ENCODE measurements at places on chromosomes 3 and 15.

DNA sequence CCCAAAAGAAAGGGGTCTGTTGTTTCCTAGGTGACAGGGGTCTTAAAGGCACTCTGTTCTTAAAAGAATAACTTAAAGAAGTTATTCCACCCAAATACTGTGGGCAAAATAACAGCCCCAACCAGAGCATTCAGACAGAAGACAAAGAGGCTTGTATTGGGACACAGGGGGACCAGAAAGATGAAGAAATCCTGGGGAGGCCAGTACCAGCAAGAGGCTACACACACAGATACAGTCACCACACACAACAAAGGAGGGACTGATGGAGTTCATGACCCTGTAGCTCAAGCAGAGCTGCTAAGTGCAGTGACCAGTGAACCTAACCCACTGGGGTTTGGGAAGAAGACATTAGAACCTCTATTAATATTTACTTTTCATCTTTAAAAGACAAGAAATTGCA lies 59.0 kb downstream of the MTHFS start:
- DNase-seq: no peak

GRCh38 chr3:60188803-60189202 lies 1062.4 kb downstream of the FHIT start:
- no peak for DNase-seq

GRCh38 chr3:195020921-195021320 lies 250.0 kb downstream of the XXYLT1 start:
- DNase-seq: no peak

DNA sequence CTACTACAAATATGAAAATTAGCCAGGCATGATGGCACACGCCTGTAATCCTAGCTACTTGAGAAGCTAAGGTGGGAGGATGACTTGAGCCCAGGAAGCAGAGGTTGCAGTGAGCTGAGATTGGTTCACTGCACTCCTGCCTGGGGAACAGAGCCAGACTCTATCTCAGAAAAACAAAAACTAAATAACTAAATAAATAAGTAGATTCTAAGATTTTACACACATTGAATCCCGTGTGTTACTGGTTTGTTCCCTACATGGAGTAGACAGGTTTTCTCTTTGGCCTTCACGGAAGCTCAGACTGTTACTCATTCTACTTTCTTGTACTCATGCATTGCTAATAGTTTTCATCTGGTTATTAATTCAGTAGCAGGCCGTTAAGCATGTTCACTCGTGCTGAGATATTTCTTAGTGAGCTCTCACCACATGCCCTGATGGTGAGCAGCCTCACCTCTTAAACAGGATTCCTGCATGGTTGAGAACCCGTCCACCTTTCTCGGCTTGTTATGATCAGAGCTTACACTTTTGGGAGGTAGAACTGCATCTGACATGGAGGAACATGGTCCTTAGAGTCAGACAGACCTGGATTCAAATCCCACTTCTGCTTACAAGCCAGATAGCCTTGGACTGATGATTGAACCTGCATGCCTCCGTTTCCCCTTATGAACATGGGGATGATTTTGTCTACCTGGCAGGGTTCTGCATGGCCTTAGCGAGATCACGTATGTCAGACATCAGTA lies 49.1 kb downstream of the CMTM7 start:
- no peak for DNase-seq

- no peak for DNase-seq
These were observed 150.8 kb downstream of the ATP10A start for GRCh38 chr15:25712192-25712960.

DNA sequence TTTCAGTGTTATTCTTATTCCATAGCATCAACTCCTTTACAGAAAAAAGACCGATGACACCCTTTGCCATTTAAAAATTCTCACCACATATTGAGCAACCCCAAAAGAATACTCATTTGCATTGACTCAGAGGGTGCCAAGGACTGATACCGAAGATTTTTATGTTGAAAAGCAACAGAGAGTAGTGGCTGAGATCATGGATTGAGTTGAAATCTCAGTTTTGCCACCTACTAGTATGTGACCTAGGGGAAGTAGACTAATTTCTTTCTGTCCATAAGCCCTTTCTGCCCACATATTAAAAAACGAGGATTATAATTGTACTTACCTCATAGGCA lies 313.9 kb upstream of the SATB1 start:
- DNase-seq: no peak

GRCh38 chr15:40454904-40455391 lies 14.2 kb downstream of the BAHD1 start:
- no peak for DNase-seq

DNA sequence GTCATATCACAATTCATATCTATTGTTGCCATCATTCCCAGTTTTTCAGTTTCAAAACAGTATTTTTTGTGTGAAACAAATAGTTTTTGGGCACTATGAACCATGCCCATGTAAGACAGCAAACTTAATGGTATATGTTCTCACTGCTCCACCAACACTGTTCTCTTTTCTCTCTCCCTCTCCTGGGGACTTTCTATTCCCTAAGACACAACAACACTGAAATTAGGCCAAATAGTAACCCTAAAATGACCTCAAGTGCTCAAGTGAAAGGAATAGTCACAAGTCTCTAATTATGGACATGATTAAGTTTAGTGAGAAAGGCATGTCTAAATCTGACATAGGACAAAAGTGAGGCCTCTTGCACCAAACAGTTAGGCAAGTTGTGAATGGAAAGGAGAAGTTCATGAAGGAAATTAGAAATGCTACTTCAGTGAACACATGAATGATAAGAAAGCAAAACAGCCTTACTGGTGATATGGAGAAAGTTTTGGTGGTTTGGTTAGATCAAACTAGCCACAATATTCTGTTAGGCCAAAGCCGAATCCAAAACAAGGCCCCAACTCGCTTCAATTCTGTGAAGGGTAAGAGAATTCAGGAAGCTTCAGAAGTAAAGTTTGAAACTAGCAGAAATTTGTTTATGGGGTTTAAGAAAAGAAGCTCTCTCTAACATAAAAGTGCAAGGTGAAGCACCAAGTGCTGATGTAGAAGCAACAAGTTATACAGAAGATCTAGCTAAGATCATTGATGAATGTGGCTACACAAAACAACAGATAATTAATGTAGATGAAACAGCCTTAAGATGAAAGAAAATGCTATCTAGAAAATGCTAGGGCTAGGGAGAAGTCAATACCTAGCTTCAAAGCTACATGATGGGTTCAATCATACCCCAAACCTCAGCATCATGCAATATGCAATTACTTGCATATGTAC lies 104.2 kb downstream of the CBLB start:
- no peak for DNase-seq

- no peak for DNase-seq
These were observed 50.9 kb downstream of the C3orf20 start for GRCh38 chr3:14725564-14726440.

DNA sequence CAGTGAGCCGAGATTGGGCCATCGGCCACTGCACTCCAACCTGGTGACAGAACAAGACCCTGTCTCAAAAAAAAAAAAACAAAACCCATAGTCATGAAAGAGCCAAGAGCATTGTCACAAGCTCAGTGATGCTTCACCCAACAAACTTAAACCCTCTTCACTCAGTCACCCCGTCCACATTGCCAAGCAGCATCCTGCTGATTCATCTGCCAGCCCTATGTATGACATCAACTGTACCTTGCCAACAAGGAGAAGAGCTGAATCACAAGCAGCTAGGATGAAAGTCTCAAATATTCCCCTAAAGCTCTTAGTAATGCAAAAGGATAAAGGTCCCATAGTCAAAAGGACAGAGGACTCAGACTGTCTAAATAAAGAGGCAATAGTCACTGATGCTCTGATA lies 90.0 kb downstream of the ANO10 start:
- no peak for DNase-seq

DNA sequence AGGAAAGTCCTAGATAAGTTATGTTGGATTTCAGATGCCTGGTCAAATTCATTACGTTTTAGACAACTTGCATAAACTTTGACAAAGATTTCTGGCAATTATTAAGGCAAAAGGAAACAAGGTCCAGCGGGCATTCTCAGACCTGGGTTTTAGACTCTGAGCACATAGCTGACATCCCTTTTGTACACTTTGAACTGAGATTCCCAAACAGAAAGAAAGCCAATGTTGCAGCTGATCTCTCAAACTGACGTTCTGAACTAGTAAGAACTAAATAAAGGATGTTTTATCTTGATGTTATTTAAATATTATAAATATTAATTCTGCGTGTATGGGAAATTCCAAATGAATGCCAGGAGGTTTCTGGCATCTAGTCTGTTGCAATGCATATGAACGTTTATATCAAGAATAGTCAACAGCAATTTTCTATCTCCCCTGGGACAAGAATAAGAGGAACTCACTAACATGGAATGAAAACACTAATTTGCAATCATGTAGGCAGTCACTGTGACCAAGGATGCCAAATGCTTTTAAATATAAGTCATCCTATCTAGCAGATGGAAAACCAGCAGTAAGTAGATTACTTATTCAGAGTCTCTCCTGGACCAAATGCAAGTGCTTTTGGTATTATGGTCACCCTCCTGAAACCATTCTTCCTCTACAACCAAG lies 202.1 kb downstream of the GREM1 start:
- DNase-seq: no peak

- DNase-seq: no peak
These were observed 14.2 kb downstream of the GRIP2 start for GRCh38 chr3:14525685-14526631.

GRCh38 chr3:119457246-119457645 lies 6.2 kb downstream of the TMEM39A start:
- DNase-seq: no peak

GRCh38 chr3:143716731-143717130 lies 131.5 kb downstream of the SLC9A9 start:
- DNase-seq: no peak

DNA sequence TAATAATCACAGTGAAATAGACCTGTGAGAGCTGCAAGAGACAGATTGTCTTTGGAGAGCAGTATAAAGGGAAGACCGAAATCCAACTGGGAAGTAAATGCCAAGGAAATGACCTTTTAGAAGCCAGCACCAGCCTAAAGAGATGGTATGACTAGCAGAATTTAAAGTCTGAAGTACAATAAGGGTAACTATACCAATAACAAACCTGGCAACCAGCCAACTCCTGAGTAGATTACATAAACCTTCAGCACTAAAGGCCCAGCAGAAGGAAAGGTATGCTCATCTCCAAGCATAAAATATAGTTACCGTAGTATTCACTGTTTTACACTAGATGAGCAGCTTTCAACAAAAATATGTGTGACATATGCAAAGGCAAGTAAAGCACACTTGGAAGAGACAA lies 155.1 kb upstream of the SATB1 start:
- no peak for DNase-seq

GRCh38 chr3:97817965-97818364 lies 3.8 kb upstream of the CRYBG3 start:
- DNase-seq: no peak

DNA sequence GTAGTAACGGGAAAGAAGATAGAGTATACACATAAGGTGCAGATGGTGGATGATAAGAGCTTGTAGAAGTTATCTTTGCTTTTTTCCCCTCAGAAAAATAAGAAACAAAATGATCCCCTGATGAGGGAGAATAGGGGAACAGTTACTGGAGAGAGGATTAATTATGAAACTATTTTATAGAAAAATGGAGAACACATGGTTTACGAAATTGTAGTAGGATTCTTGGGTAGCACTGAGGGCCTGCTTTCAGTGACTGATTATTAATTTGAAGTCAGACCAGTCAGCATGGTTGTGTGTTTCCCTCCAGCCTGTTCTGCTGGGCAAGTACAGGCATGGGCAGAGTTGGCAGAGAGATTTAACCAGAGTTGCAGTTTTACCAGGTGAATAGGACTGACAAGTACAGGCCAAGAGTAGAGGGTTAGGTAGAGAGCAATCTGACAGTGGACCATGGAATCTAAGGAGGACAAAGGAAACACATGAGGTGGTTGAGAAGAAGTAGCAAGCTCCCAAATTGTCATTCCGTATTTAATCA lies 5.9 kb downstream of the SLC49A4 start:
- no peak for DNase-seq

DNA sequence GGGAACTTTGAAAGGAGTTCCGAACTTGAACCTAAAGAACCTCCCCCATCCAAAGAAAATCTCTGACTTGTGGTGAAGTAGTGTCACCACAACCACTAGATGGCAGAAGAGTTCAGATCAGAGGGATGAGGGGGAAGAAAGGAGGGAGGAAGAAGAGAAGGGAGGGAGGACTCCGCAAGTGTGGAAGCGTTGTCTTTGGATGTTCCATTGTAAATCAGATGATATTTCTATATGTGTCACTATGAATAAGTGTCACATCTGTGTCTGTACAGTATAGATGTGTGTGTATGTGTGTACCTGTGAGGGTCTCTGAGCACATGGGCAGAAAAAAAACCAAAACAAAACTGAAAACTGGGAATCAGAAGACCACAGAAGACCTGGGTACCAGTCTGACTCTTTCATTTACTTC lies 16.9 kb downstream of the SLC24A1 start:
- peak; percentile 10 for DNase-seq

DNA sequence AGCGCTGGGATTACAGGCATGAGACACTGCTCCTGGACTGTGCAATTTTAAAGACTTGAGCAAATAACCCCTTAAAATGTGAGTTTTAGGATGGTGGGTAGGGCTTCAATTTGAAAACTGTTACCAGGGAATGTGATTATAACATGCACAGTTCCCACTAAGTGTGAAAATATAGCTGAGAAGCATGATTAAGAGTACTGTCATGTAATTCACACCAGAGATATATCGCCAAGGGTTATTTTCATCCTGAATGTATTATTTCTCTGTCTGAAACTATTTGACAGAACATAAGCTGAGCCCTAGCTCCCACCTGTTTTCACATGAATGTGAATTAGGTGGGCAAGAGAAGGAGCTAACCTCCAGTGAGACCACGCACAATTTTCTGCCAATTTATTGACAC lies 457.2 kb downstream of the GABRG3 start:
- no peak for DNase-seq

DNA sequence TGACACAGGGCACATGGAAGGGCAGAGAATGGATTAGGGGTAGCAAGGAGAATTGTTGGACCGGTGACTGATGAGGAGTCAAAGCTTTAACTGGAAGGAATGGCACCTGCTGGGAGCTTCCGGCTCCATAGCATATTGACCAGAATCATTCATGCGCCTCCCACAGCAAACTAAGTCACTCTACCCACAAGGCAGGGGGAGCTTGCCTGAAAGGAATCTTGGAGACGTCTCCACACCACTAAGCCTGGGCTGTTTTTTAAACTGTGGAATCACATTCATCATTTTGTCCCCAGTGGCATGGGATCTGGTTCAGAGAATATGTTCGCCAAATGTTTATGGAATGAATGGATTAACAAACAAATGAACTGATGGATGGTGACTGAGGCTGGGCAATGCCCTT lies 57.0 kb upstream of the ITGA11 start:
- no peak for DNase-seq

DNA sequence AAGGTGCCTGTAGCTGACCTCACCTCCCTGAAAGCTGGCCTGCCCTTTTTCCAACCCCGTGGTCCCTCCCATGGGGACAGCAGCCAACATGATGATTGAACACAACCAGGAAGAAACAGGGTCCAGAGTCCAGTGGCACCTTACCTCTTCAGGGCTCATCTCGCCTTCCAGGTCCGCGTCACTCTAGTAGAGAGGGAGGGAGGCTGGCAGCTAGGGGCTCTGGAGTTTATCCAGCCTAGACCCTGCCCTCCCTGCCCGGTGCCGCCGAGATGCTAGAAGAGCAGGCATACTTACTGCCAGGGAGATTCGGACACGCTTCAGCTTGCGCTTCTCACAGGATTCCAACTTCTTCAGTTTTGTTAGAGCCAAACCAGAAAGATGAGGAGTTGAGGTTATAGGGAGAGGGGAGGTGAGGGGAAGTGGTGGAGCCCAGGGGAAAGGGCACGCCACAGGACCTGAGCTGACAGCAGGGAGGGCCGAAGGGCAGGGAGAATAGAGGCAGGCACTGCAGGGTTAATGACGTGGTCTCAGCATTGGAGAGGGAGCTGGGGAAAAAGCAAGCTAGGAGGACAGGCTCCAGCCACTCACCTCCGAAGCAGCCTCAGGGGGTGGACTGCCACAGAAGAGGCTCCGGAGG lies 9.1 kb downstream of the CLCN2 start:
- DNase-seq: no peak

All from effector CD8-positive, alpha-beta T cell (primary cell).